ENCODE measurements at places on chromosomes 2 and 18.

DNA sequence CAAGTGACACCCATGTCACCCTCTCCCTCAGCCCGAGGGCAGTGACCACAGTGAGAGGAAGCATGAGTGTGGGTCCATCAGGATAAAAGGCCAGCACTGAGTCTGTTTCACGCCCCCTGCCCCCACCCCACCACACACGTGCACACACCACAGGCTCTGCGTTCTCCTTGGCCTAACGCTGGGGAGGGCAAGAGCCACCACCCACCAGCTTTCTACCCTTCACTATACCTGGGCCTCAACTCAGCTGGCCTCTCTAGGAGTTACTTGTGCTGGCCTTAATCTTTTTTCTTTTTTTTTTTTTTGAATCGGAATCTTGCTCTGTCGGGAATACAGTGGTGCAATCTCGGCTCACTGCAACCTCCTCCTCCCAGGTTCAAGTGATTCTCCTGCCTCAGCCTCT is 140.5 kb downstream of the ZFP36L2 start:
- DNase-seq, result peak; percentile 1

GRCh38 chr2:46471-47345 is at the start of gene FAM110C:
Gene FAM110C, minus strand, starts transcription at chr2:46505. Its CDS starts 120 bp downstream, at chr2:46385.
- DNase-seq, result peak; percentile 53

DNA sequence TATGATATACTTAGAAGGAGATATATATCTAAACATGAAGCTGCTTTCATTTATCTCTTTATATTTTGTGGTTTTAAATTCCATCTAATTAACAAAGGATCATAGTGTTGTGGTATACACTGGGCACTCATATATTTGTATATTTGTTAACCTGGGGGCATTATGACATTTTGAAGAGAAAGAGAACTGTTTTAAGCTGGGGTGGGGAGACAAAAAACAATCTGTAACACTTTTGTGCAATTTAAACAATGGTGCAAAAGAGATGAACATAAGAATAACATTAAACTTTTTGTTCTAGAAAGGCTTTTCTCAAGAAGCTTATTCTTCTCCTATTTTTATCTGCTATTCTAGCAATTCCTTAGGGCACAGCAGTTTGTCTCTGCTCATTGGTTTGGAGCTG is 842.0 kb upstream of the CDH2 start:
- no peak for DNase-seq

DNA sequence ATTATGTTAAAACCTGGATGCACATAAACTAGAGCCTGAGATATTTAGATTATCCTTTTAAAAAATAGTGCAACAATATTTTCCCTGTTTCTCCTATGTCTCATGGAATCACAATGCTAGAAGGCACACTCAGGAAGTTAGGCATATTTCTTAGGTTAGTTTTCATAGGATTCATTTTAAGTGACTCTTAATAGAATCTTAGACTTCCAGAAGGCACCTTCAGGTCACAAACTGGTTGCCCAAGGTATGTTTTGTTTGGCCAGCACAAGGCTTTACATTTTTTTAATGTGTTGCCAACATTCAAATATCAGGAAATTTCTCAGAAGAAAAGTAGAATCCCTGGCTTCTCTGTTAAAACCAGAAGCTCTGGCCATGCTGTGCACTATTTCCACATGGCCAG is 129.3 kb downstream of the LNPK start:
- DNase-seq, result no peak

DNA sequence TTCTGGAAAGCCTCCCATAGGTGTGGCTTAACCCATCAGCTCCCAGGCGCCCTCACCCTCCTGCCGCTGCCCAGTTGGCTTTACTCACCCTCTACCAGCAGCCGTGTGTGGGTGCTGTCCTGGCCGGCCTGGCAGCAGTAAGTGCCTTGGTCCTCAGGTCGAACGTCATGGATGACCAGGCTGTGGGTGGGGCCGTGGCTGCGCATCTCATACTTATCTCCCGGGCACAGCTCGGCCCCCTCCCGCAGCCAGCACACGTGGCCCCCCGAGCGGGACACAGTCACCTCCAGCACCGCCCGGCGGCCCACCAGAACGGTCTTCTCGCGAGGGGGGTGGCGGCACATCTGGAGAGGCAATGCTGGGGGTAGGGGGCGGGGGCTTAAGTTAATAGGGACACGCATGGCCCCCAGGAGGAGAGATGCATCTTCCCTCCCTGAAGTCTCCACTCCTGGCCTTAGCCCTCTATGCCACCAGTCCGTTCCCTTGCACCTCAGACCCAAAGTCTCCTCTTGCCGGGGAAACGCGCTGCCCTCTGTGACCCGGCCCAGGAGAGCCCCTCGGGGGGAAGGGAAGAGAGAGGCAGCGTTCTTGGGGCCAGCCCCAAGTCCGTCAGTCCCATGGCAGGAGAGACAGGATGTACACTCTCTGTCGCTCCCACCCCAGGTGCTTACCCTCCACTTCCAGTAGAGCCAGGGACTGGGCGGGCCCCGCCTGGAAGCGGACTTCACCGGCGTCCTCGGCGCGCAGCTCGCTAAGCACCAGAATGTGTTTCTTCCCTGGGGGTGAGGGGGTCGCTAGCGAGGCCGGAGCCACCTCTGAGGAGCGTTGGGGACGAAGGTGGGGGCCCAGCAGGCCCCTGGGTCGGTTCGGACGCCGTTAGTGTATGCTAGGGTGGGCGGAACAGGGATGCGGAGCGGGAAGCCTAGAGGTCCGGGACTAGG is 7.9 kb downstream of the TMEM198 start:
- DNase-seq, result no peak

- DNase-seq, result no peak
Measured at GRCh38 chr2:120559401-120559800, 176.3 kb upstream of the GLI2 start.

GRCh38 chr18:39051013-39051412 is 1485.4 kb upstream of the CELF4 start:
- no peak for DNase-seq

- DNase-seq, result no peak
Measured at GRCh38 chr18:59374128-59374527, 15.1 kb upstream of the LMAN1 start.

- DNase-seq, result no peak
Measured at GRCh38 chr2:240478346-240479110, 43.1 kb downstream of the GPC1 start.

- no peak for DNase-seq
Measured at GRCh38 chr2:214127170-214127569, 283.7 kb upstream of the VWC2L start.

DNA sequence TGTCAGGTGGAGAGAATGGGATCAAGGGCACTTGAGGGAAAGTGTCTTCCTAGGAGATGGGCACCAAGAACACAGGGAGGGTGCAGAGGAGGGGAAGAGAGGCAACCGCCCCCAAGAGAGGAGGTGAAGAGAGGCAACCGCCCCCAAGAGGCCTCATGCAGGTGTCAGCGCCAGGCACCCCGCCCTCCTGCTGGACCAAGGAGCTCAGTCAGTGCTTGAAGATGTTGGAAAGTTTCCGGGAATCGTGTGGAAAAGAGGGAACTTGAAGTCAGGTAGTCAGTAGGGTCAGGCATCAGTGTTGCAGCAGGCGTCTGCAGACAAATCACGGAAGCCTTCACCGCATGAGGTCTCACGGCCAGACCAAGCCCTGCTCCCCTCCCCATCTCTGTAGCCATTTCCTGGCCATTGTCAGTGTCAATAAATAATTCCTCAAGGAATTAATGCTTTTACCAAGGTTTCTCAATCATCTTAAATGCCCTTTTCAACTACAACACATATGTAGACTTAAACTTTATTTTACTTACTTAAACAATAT is 353.1 kb downstream of the EIPR1 start:
- DNase-seq, result no peak

DNA sequence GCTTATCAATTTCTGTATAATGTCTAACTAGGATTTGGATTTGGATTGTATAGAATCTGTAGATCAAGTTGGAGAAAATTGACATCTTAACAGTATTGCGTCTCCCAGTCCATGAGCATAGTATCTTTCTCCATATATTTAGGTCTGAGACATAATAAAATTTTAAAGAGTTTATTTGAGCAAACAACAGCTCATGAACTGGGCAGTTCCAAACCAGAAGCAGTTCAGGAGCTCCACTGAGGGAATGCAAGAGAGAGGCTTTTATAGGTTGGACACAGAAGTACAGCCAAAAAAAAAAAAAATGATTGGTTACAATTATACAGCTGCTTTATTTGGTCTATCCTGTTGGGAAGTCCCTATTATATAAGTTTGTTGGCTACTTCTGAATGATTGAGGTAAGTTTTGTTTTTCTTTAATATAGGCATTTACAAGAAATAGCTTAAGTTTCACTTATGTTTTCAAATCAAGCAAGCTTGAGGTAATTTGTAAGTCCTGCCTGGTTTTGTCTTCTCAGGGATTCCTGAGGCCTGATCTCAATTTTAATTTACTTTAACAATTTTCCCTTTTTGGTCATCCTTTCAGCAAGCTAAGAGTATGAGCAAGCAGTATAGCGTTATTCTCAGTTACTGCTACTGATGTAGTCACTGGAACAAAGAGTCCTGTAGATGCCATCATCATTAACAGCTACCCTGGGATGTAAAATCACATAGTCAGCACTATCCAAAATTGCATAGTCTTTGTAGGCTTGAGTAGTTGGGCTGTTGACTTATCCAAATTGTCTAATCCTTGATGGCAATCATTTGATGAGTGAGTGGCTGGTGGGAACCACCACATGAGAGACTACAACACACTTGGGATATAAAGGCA is 27.5 kb upstream of the RUFY4 start:
- DNase-seq, result no peak

Measured in Ammon's horn (tissue), 1 donor.